ENCODE measurements at places on chromosomes 12 and 14. TPM values are rescaled to one million over a fixed set of nuclear protein-coding genes. Genes with fewer than 3 reads are reported as not detected.

SCNN1A gene
- total RNA-seq: 0.84 TPM

RNASE1 gene
- total RNA-seq: 219 TPM

HECTD1 gene
- total RNA-seq: 176 TPM

BAG5 gene
- 29.3 TPM for total RNA-seq

EML1 gene
- 15.5 TPM for total RNA-seq

GPR65 gene
- total RNA-seq: 13.7 TPM

GPR84 gene
- 5.1 TPM for total RNA-seq
